GM12878 (cell line): ENCODE measurements at places on chromosomes 3 and 15. TPM values are rescaled to one million over a fixed set of nuclear protein-coding genes. Genes with fewer than 3 reads are reported as not detected.

GRCh38 chr3:126944089-126944965 lies 38.6 kb upstream of the PLXNA1 start:
- H3K36me3 ChIP-seq, result no peaks in the 10 kb centered on the region
- no peak overlapping the region for H3K27ac ChIP-seq
- no peak for DNase-seq

GRCh38 chr3:188365988-188366698 lies 212.2 kb downstream of the LPP start:
- H3K27me3 ChIP-seq, result peaks cover 2% of the 10 kb centered on the region; the same call in 1 of the 2 replicates
- DNase-seq, result no peak
- H3K27ac ChIP-seq, result no peak overlapping the region
- no peaks in the 10 kb centered on the region for H3K36me3 ChIP-seq
- H3K4me3 ChIP-seq, result no peak overlapping the region

DNA sequence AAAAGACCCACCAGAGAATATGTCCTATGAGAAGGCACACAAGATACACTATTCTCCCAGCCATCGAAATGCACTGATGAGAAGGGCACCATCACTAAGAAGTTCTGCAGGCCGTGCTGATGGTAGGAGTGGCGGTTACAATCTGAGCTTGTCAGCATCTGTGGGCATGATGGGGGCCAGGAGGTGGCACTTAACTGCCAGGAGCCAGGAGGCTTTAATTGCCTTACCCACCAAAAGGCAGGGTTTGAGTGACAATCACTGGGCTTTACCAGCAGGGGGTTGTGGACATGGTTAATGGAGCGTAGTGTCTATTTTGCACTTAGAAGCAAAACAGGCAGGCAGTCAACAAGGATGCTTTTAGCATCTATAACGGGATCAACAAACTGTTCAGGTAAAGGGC lies 16.0 kb upstream of the SQOR start:
- no peak for DNase-seq
- H3K4me1 ChIP-seq, result no peaks in the 10 kb centered on the region
- no peaks in the 10 kb centered on the region for H3K36me3 ChIP-seq
- no peak overlapping the region for H3K4me3 ChIP-seq

The SNTN gene
- total RNA-seq, result not detected in 2 replicates

The ADPRH gene
- total RNA-seq, result 24.9 and 26.0 TPM in 2 replicates
